ENCODE measurements at places on chromosomes 1 and 21.

- no peak for DNase-seq
These were observed 1.0 kb downstream of the SMYD2 start for GRCh38 chr1:214281720-214282629.

GRCh38 chr1:100198596-100198995 is 20.5 kb upstream of the LRRC39 start:
- DNase-seq, result no peak

DNA sequence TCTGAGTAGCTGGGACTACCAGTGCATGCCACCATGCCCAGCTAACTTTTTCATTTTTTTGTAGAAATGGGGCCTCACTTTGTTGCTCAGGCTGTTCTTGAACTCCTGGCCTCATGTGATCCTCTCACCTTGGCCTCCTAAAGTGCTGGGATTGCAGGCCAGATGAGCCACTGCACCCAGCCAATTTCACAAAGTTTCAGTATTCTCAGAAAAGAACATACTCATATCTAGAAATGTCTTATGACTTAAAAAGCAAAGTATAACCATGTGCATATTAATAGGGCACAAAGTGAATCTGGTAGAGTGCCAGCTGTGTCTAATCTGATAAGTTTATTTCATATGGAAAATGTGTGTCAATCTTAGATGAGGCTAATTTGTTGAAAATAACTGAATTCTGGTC is 87.5 kb upstream of the CACYBP start:
- no peak for DNase-seq

DNA sequence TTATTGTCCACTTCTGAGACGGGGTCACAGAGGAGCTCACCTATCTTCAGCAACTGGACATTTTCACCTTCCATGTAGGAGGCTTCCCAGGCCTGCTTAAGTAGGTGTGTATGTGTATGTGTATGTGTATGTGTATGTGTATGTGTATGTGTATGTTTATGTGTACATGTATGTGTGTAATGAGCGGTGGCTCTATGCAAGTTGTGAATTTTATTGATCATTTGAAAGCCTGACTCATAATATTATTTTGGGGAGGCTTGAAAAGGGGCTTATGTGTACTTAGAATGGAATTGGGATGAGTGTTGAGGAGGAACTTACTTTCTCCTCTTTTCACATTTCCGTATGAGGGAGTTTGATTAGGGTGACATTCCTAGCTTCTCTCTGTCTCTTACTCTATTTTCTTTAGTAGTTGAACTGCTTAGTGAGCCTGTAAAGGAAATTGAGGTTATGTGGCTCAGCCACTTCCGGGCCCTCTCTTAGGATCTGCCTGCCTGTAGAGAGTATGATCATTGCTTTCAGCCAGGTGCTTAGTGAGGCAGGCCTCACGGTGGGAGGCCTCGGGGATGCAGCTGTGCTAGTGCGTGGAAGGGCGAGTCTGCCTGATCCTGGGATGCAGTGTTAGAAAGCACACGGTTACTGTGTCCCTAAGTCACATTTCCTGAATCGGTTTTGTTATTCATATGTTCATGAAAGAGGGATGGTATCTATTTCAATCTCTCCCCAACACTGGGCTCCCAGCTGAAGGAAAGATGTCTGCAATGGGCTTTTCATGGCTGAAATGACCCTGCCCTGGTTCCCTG is 61.0 kb downstream of the IER5 start:
- DNase-seq, result no peak

- DNase-seq, result no peak
These were observed 733.4 kb upstream of the B3GALT2 start for GRCh38 chr1:193919827-193920226.
